CD4-positive, alpha-beta T cell treated with Interleukin-6 at 100 ng/mL for 8 hours (primary cell): ENCODE measurements at places on chromosomes 3 and 15.

GRCh38 chr3:193729088-193729465 is 136.1 kb downstream of the OPA1 start:
- no peak for DNase-seq

GRCh38 chr15:37425541-37425940 is 325.2 kb upstream of the MEIS2 start:
- no peak for DNase-seq

DNA sequence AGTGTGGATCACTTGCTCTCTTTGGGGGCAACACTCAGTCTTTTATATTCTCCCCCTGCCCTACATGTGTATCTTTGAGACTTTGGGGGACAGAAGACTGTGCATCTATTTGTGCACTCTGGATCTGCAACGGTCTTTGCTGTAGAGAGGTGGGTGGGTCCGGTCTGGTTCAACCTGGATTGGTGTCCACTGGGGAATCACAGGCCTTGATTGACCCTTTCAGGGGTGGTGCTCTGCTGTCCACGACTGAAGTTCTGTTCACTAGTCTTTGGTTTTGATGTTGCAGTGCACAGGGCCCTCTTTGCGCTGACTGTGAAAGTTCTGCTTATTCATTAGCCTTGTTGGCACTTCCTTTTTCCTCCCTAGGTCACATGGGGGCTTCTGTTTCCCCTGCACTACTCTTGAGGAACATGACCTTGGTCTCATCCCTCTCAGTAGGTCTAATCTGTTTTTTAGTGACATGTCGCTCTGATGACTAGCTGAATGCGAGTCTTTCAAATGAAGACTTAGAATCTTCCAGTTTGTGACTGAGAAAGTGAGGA is 284.2 kb downstream of the SV2B start:
- no peak for DNase-seq

DNA sequence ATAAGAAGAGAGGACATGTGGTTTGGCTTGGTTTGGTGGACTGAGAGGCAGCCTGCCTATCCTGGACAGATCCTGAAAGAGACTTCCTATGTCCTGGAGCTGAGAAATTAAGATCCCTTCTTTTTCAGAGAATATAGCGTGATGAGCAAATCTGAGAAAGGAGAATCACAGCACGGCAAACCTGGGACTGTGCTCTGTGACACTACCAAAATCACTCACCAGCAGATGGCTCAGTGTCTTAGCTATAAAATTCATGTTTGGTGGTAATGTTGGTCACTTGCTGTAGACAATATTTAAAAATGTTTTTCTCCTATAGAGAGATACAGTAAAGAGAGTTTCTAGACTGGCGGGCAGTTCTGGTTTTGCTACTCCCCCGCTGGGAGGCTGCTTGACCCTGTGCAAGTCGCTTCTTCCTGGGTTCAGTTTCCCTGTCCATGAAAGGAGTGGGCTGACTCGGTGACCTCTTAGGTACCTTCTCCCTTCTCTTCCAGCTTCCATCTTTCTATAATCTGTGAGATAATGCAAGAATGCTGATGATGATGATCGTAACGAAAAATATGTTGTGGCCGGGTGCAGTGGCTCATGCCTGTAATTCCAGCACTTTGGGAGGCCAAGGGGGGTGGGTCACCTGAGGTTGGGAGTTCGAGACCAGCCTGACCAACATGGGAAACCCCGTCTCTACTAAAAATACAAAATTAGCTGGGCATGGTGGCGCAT is 7.6 kb upstream of the HES1 start:
- no peak for DNase-seq

DNA sequence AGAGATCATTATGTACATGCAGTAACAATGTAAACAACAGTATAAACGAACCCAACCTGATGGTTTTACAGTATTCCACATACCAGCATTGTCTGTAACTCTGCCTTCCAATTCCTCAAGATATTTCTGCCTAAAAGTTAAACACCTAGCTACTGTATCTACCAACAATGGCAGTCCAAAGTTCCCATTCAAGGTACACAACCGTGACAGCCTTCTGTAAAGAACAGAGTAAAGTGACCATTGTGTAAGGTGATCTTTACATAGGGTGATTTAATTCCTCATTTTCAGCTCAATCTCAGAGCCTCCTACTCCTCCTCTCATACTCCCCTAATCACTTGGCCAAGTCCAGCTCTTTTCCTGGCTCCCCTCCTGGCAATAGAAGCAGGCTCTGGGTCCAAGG is 10.4 kb downstream of the SECISBP2L start:
- no peak for DNase-seq

DNA sequence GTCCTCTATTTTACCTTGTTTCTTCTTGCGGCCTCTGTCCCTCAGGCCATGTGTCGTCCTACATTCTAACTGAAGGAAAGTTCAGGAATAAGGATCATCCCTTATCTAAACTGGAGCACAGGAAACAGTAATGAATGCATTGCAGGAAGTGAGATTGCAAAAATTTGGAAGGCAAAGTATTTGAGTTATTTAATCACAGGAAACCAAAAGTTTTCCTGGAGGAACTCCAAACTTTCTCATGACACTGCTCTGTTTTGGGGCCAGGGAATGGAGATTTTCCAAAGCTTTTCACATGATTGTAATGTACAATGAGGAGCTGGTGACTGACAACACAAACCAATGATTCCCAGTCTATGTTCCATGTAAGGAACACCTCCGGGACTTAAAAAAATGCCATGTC is 57.8 kb upstream of the PLSCR4 start:
- no peak for DNase-seq

DNA sequence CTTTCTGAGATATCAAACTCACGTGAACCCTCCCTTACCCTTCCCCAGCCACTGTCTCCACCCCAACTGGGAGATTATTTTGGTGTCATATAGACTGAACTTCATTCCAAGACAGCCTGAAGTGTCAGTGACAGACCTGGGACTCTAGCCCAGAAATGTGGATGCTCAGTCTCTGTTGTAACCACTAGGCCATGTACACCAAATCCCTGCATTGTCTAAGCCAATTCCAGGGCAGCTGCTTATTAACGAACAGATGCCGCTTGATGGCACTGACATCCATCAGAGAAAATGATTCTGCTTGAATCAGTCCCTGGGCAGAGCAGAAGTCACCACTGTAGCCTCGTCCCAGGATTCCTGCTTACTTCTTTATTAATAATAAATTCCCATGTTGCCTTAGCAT is 305.5 kb downstream of the GRM7 start:
- no peak for DNase-seq

GRCh38 chr15:41746802-41747201 is 27.5 kb upstream of the MAPKBP1 start:
- no peak for DNase-seq

- DNase-seq: no peak
These were observed 19.2 kb downstream of the FOXP1 start for GRCh38 chr3:71564361-71564760.

GRCh38 chr3:193641440-193641775 is 48.4 kb downstream of the OPA1 start:
- DNase-seq: no peak

DNA sequence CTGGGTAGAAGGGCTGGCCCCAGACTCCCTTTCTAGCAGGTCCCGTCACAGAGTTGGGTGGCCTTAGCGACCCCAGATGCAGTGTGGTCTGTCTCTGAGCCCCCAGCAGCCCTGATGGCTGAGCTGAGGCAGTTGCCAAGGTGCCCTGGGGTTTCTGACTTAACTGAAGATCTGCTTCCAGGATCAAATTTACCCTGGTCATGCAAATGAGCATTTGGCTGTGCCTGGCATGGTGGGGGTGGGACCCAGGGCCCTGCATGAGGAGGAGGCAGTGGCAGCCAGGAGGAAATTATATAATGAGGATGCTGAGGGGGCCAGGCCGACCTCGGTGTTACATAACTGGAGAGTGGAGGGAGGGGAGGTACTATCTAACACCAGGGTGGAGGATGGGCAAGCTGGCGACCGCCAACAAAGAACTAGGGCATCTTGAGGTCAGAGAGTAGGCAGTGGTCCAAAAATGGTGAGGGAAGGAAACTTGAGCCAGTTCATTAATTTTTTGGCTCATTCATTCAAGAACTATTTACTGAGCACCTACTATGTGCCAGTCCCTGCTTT is 16.4 kb downstream of the PLEKHO2 start:
- no peak for DNase-seq

GRCh38 chr3:129633751-129634481 is 27.4 kb upstream of the PLXND1 start:
- no peak for DNase-seq

GRCh38 chr15:79028411-79028964 is 62.1 kb downstream of the RASGRF1 start:
- no peak for DNase-seq

GRCh38 chr3:194785315-194785714 is 99.6 kb downstream of the FAM43A start:
- DNase-seq: no peak

GRCh38 chr15:91050128-91050455 is 27.7 kb upstream of the VPS33B start:
- DNase-seq: no peak

- DNase-seq: no peak
These were observed 144.3 kb downstream of the TJP1 start for GRCh38 chr15:29677871-29678461.

- no peak for DNase-seq
These were observed 35.9 kb downstream of the EIF4E3 start for GRCh38 chr3:71689291-71689690.

GRCh38 chr3:161104561-161105551 is at the start of gene B3GALNT1:
Gene B3GALNT1, minus strand, starts transcription at chr3:161105349. Its CDS starts 18,595 bp downstream, at chr3:161086754.
- no peak for DNase-seq

GRCh38 chr3:157136647-157137387 is 23.1 kb downstream of the CCNL1 start:
- DNase-seq: no peak

GRCh38 chr15:101059381-101060341 is 140.5 kb downstream of the LRRK1 start:
- no peak for DNase-seq

DNA sequence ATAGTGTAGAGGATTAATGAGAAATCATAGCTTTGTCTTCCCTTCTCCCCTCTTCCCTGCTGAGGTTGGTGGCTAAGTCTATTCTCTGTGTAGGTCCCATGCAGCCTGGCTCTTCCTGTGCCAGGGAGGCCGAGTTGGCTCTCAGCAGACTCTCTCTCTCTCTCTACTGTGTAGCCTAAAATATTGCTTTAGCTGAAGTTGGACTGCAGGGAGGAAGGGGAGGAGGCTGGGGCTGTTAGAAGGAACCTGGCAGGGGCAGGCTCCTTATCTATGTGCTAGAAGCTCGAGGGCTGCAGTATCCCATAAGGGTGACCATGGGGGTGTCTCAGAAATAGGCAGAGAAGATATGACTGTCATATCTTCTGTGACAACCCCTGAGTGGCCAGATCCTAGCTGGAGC is 160.8 kb downstream of the EPHB1 start:
- DNase-seq: no peak

DNA sequence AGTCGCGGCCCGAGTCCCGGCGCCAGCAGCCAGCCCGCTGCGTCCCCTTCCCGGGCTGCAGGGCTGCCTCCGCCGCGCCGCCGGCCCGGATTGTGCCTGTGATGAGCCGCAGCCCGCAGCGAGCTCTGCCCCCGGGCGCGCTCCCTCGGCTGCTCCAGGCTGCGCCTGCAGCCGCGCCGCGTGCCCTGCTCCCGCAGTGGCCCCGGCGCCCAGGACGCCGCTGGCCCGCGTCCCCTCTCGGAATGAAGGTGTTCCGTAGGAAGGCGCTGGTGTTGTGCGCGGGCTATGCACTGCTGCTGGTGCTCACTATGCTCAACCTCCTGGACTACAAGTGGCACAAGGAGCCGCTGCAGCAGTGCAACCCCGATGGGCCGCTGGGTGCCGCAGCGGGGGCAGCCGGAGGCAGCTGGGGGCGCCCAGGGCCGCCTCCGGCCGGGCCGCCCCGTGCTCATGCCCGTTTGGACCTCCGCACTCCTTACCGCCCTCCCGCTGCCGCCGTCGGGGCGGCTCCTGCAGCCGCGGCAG is 1.2 kb downstream of the CHST2 start:
- peak; percentile 29 for DNase-seq

- DNase-seq: no peak
These were observed 70.1 kb upstream of the CCK start for GRCh38 chr3:42336103-42336502.

- DNase-seq: no peak
These were observed 11.3 kb upstream of the MOBP start for GRCh38 chr3:39456159-39456558.

DNA sequence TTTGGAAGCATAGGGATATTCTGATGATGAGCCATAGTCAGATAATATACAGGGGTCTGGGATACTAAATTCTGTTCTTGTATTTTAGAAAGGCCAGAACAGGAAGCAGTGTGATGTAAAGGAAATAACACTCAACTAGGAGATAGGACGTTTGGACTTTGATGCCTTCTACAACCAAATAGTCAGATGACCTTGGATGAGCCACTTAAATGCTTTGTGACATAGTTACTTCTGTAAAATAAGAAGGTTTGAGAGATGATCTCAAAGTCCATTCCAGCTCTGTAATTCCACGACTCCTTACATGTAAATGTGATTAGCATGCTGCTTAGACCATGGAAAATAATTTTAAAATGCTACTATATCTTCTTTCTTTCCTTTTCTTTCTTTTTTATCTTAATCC is 29.5 kb upstream of the CCDC54 start:
- no peak for DNase-seq

DNA sequence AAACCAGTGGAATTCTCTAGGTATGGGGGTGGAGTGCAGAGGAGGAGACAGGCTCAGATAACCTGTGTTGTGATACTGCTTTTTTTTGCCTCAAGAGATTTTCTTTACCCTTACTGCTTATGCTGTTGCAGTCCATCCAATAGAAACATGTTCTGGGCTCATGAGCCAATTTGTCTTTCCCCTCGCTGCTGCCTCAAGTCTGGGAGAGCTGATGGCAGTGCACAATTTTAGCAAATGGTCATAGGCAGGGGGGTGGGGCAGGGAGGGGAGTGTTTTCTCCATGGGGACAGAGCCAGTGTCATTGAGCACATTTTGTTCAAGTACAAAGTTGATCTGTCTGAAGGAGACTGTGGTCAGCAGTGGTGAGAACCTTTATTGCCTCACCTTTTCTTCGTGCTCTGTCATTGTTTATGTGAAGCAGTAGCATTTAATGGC is 134.9 kb downstream of the MBNL1 start:
- DNase-seq: no peak

GRCh38 chr15:80641384-80641783 is 53.7 kb upstream of the ABHD17C start:
- DNase-seq: no peak

GRCh38 chr3:188832146-188832545 is 339.6 kb upstream of the TPRG1 start:
- DNase-seq: no peak

GRCh38 chr15:98875309-98875708 is 132.3 kb downstream of the PGPEP1L start:
- no peak for DNase-seq

GRCh38 chr3:136617198-136617597 is 135.0 kb downstream of the STAG1 start:
- no peak for DNase-seq

GRCh38 chr3:65902304-65902793 is 136.4 kb downstream of the MAGI1 start:
- no peak for DNase-seq

GRCh38 chr3:12986521-12986920 is 86.7 kb downstream of the IQSEC1 start:
- no peak for DNase-seq
